ENCODE measurements at places on chromosomes 3 and 15.
A peak's percentile ranks its signal among the peaks of the same experiment; 100 is the strongest.

GRCh38 chr3:25547103-25547502, 117.6 kb downstream of the TOP2B start:
- no peak for DNase-seq

GRCh38 chr15:89877083-89877425, 16.7 kb downstream of the AP3S2 start:
- no peak for DNase-seq

GRCh38 chr3:127291611-127292010, 3.8 kb upstream of the PRR20G start:
- DNase-seq = no peak

- DNase-seq = no peak
These were observed 6.6 kb downstream of the GABRB3 start for GRCh38 chr15:26766262-26766661.

- DNase-seq = no peak
These were observed 74.6 kb downstream of the KLF13 start for GRCh38 chr15:31401282-31401681.

- no peak for DNase-seq
These were observed 5.0 kb downstream of the PTH1R start for GRCh38 chr3:46882377-46883053.

DNA sequence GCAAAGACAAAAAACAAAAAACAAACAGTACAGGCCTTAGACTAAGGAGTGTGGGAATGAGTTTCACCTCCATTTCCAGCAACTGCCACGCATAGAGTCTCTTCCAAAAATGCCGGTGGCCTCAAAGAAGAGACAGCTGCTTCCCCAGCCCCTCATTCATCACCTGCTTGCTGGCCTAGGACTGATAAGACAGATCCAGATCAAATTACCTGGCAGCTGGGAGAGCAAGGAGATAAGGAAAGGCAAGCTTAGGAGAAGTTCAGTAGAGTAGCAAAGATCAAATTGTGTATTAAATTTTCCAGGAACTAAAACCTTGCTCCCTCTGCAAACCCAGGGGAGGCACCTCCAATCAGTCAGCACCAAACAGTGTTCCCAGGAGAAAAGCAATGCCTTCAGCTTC, 325.8 kb upstream of the CTNNB1 start:
- DNase-seq = no peak

- no peak for DNase-seq
These were observed 39.3 kb downstream of the PPCDC start for GRCh38 chr15:75062706-75063105.

DNA sequence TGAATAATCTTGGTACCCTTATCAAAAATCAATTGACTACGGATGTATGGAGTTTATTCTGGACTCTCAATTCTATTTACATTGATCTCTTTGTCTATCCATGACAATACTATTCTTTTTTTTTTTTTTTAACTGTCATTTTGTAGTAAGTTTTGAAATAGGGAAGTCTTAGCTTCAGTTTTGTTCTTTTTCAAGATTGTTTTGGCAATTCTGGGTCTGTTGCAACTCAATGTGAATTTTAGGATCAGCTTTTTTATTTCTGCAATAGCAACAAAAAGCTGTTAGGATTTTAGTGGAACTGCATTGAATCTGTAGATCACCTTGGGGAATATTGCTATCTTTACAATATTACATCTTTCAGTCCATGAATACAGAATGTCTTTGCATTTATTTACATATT, 21.4 kb downstream of the BTLA start:
- DNase-seq = no peak

GRCh38 chr15:72511536-72511935, 37.4 kb downstream of the ARIH1 start:
- DNase-seq = no peak

- no peak for DNase-seq
These were observed 5.1 kb upstream of the SPINT1 start for GRCh38 chr15:40838756-40839155.

DNA sequence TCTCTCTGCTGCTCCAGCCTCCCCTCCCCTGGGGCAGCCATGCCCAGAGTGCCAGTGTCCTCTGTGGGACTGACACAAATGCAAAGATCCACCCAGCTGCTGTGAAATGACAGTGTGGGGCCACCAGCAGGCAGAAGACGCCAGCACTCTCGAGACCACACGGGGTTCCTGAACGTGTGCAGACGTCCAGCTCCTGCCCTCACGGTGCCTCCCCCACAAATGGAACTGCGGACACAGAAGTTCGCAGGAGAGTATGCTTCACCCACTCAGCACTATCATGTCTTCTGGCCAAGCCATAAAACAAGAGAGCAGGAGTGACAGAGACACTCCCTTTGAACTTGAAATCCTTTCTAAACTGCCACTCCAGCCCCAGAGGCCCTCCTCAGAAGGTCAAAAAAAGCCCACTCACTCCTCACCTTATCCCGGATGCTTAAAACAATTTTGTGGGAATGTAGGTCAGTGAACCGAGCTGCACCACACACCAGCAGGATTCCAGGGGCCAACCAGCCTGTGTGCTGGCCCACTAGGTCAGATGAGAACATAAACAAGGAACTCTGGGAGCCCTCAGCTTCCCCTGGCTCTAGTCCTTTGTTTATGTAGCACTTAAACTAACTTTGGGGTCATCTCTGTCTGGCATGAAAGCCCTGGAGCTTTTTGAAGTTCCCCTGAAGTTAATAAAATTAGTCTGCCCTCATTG, 112.6 kb downstream of the DNAJB8 start:
- no peak for DNase-seq

DNA sequence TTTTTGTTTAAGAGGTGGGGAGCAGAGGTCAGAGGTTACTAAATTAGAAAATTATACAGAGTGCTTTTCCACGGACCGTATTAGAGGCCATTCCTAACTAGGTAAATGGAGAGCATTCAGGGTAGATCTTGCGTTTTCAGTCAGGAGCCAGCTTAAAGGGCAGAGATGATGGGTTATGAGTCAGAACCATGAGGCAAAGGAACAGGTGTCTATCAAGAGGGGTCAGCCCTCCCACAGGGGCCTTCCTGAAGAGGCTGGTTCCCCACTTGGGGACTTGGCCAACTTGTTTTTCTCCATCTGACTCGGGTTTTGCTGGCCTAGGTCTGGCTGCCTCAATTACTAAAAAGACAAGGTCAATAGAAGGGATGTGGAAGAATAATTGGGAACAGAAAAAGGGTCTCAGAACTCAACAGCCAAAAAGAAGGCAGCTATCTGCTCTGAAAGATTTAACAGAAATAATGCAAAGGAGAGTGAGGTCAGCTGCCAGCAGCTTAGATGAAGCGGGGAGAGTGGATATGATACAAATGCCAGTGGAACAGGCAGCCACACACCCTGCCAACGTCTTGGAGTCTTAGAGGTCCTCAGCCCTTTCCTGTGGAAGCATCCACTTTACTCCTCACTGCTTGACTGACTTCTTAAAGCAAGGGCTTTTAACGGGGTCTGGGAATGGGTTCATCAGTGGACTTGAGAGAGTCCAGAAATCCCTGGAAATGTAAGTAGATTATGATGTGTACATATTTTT, 17.6 kb downstream of the MTMR14 start:
- DNase-seq = no peak

DNA sequence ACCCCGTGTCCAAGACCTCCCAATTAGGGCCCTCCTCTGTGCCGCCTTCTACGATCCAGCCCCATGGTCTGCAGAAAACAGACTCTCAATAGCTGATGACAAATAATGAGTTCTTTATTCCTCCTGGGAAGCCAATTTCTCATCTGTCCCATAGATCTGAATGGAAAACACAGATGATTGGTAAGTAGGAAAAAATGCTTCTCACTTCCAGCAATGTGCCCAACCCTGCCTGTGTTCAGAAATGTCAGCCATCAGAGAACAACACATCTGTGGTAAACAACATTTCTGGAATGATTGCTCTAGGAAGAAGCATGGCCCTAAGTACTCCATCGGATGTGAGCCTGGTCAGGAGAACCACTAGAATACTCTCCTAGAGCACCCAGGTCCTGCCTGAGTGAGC, 240.5 kb upstream of the HES1 start:
- no peak for DNase-seq

DNA sequence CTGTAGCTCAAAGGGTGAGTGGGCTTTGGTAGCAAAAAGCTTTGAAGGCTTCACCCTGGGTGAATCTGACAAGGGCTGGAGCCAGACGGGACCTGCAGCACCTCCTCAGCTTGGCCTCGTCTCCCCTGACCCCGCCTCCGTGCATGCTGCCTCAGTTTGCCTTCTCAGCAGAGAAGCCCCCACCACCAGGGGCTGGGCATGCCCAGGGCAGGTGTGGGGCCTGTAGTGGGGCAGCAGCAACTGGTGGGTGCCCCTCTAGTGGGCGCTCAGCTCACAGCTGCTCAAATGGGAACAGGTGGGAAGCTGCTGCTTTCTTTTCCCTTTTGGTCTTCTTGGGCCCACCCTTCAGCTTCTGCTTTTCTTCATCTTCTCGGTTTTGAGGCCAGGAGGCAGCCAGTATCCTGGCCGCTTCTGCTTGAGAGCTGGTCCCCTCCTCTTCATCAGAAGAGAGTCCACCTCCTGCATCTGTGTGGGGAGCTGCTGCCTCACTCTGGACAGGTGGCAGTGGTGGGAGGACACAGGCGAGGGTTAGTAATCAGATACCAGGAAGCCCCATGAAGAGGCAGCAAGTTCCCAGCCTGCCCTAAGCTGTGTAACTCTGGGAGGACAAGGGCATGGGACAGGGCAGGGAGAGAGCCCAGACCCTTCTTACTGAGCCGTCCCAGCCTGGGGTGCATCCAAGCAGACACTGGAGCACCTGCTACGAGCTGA, 21.0 kb downstream of the TMEM43 start:
- no peak for DNase-seq

DNA sequence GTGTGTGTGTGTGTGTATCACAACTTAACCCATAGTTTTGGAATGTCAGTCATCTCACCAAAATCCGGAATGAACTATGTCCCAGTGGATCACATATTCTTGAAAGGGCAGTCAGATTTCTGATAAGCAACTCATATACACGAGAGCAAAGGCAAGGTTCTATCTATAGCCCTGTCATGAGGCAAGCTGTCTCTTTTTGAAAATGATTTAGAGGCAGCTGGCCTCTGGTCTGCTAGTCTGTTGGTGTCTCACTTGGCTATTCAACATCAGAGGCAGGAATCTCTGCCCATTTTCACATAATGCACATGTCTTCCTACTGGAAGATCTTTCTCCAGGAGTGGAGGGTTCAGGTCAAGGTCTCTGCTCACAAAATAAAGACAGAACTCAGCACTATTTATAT, 79.8 kb downstream of the CNTN6 start:
- no peak for DNase-seq

DNA sequence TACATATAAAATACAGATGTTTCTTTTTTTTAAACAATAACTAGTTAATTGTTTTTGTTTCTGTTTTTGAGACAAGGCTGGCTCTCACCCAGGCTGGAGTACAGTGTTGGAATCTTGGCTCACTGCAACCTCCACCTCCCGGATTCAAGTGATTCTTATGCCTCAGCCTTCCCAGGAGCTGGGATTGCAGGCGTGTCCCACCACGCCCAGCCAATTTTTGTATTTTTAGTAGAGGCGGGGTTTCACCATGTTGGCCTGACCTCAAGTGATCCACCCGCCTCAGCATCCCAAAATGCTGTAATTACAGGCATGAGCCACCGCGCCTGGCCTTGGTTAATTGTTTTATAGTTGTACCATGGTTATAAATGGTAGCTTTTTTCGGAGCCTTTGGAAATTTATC, 72.3 kb downstream of the PIAS1 start:
- DNase-seq = no peak

DNA sequence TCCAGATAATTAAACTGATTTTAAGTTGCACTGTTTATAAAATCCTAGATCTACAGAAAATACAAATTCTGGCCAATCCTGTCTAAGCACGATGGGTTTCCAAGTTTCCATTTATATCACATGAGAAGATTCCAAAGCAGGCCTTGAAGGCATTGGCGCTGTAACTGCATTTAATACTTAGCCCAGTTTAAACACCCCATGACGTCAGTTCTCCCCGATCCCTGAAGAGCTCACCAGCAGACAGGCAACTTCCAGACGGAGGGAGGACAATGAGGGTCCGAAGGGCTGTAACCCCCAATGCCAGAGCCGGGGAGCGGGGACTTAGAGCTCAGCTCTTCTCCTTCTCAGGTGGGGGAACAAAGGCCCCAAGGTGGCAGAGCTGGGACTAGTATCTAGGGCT, 117.3 kb downstream of the XXYLT1 start:
- no peak for DNase-seq

- no peak for DNase-seq
These were observed 544.5 kb downstream of the MFSD1 start for GRCh38 chr3:159346271-159346903.

DNA sequence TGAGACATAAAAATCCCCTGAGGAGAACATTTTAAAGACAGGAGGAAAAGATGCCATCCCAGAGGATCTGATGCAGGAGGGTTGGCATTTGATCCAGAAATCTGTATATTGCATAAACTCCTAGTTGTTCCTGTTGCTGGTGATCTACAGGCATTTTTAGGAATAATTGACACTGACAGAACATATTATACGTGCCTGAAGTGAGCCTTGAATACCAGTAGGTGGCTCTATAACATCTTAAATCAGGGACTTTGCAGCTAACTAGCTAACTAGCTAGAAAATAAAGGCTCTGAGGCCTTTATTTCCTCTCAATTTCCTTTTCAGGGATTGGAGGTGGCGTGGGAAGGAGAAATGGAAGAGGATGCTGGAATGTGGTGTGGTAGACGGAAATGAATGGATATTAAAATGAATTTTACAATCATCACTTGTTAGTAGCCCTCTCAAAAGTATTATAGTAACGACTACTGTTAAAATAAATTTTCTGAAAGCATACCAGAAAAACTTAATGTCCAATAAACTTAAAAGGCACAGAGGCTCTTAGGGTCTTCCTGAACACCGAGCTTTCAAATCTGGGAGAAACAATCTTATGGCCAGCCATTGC, 73.8 kb upstream of the ZBED2 start:
- DNase-seq = peak; percentile 63

GRCh38 chr3:50318615-50319014, 3.9 kb downstream of the HYAL2 start:
- DNase-seq = no peak

DNA sequence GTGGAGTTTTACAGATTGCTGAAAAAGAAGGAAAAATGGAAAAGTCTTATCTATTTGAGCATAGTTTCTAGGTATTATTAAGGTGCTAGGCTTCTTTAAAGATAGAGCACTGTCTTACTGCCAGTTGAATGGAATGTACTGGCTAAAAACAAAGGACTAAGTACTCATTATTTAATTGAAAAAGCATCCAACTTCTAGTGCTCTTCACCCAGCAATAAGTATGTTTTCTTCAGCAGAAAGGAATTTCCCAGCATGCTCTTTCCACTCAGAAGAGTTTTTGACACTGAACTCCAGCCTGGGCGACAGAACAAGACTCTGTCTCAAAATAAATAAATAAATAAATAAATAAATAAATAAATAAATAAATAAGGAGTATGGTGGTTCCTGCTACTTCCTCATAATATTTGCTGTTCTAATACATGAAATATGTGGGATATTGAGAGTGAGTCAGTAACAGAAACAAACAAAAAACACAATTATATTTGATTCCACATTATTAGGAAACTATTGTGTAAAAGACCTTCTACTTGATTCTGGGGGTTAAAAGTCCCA, 70.6 kb downstream of the ATP13A4 start:
- DNase-seq = no peak

DNA sequence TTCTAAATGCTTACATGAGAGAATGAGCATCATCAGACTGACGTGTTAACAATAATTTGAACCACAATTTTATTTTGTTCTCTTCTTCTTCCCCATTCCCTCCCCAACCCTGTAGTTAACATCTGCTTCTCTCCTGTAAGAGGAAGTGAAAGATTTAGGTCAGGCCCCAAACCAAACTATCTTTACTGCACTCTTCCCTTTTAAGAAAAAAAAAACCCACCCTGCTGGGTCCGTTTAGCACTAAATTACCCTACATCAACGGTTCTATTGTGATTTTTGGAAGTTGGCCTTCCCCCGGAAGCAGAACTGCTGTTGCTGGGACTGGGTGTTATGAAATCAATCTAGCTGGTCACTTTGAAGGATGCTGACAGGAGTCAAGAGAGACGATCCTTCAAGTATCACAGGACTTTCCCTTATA, 49.4 kb downstream of the NFKBIZ start:
- peak; percentile 18 for DNase-seq
